Chondrocyte (in vitro differentiated cells): ENCODE measurements at places on chromosomes 13 and 19. TPM values are rescaled to one million over a fixed set of nuclear protein-coding genes. Genes with fewer than 3 reads are reported as not detected.

The ZNF585A gene
- total RNA-seq: 5.5 to 14.7 TPM (median 7.1 TPM) in 3 replicates

The DHX34 gene
- 13.5 to 15.6 TPM (median 15.2 TPM) in 3 replicates for total RNA-seq

The CYP4F11 gene
- not detected in 3 replicates for total RNA-seq

The ACP7 gene
- not detected in 3 replicates for total RNA-seq

The SERPINE3 gene
- total RNA-seq: not detected in 3 replicates

The ZNF665 gene
- total RNA-seq: 1.4 to 4.7 TPM (median 3.3 TPM) in 3 replicates

The BEST2 gene
- total RNA-seq: not detected in 3 replicates

The PROSER3 gene
- total RNA-seq: 17.4 to 24.6 TPM (median 20.3 TPM) in 3 replicates

The LRRC63 gene
- total RNA-seq: 0.15 TPM in 1 of 3 replicates, not detected in the others

The RUVBL2 gene
- 45.3 to 72.5 TPM (median 47.7 TPM) in 3 replicates for total RNA-seq

The PTGER1 gene
- 0.29 to 1.6 TPM (median 1.4 TPM) in 3 replicates for total RNA-seq

The SLC44A2 gene
- total RNA-seq: 132 to 223 TPM (median 220 TPM) in 3 replicates

The LHFPL6 gene
- total RNA-seq: 88.2 to 101 TPM (median 100 TPM) in 3 replicates

The ZNF132 gene
- 1.5 to 1.8 TPM (median 1.6 TPM) in 3 replicates for total RNA-seq

The PRR22 gene
- 1.2 to 1.4 TPM (median 1.3 TPM) in 3 replicates for total RNA-seq
